ENCODE measurements at places on chromosomes 12 and 14. TPM values are rescaled to one million over a fixed set of nuclear protein-coding genes. Genes with fewer than 3 reads are reported as not detected.

Gene TTC9
- total RNA-seq, result 3.5 TPM

Gene CLEC12A
- total RNA-seq, result not detected

Gene TROAP
- total RNA-seq, result 40.0 TPM

Gene NFE2
- 4.3 TPM for total RNA-seq

Gene OR4M1
- total RNA-seq, result not detected

Gene PSMB5
- total RNA-seq, result 154 TPM

Gene ASB2
- not detected for total RNA-seq

Gene PROX2
- total RNA-seq, result not detected

Gene TMEM63C
- total RNA-seq, result 1.5 TPM

Gene TAS2R42
- total RNA-seq, result not detected

Gene YARS2
- total RNA-seq, result 35.3 TPM

Gene AKAP5
- 3.2 TPM for total RNA-seq

Gene DGKA
- total RNA-seq, result 27.0 TPM

Gene AKAP3
- total RNA-seq, result 2.4 TPM

Gene GPD1
- 1.4 TPM for total RNA-seq

Gene TMTC1
- total RNA-seq, result 16.1 TPM

Gene GDF3
- not detected for total RNA-seq

Gene WSCD2
- 6.6 TPM for total RNA-seq

Gene TAMALIN
- 7.4 TPM for total RNA-seq

Gene PRB2
- not detected for total RNA-seq

Gene TAS2R43
- total RNA-seq, result 2.5 TPM

Gene ABCC9
- not detected for total RNA-seq

Gene POTEG
- not detected for total RNA-seq

Gene FBLN5
- not detected for total RNA-seq

Gene ACSS3
- 22.9 TPM for total RNA-seq
